Subcutaneous preadipocyte (primary cell): ENCODE measurements at places on chromosomes 2 and 18. TPM values are rescaled to one million over a fixed set of nuclear protein-coding genes. Genes with fewer than 3 reads are reported as not detected.

IL36G gene
- total RNA-seq, result not detected in 2 replicates

C2orf81 gene
- 0.98 and 1.1 TPM in 2 replicates for total RNA-seq

LGALSL gene
- total RNA-seq, result 2.7 and 2.9 TPM in 2 replicates

LINC00305 gene
- total RNA-seq, result not detected in 2 replicates

KCNJ13 gene
- total RNA-seq, result not detected in 2 replicates

MRPS9 gene
- total RNA-seq, result 19.5 and 22.0 TPM in 2 replicates

FOXD4L1 gene
- under 0.01 TPM in 1 of 2 replicates, not detected in the other for total RNA-seq

INHA gene
- 0.20 and 0.37 TPM in 2 replicates for total RNA-seq

GTF2A1L gene
- not detected in 2 replicates for total RNA-seq

PLA2R1 gene
- 5.9 and 7.7 TPM in 2 replicates for total RNA-seq

RPRM gene
- not detected in 2 replicates for total RNA-seq

UPP2 gene
- not detected in 2 replicates for total RNA-seq

TMEM178A gene
- 0.39 TPM in 1 of 2 replicates, not detected in the other for total RNA-seq

ACVR1C gene
- total RNA-seq, result under 0.01 TPM in 1 of 2 replicates, not detected in the other

UGT1A4 gene
- total RNA-seq, result not detected in 2 replicates

ST6GAL2 gene
- total RNA-seq, result under 0.01 TPM in 1 of 2 replicates, not detected in the other

KLHL14 gene
- not detected in 2 replicates for total RNA-seq

LRRC30 gene
- not detected in 2 replicates for total RNA-seq

CNTNAP5 gene
- total RNA-seq, result not detected in 2 replicates

GRB14 gene
- 0.37 and 0.78 TPM in 2 replicates for total RNA-seq

TRIM43 gene
- total RNA-seq, result not detected in 2 replicates

BUB1 gene
- 36.7 and 68.6 TPM in 2 replicates for total RNA-seq

IL1R2 gene
- total RNA-seq, result 0.39 and 1.1 TPM in 2 replicates

CNGA3 gene
- under 0.01 TPM in 2 replicates for total RNA-seq

HOXD13 gene
- total RNA-seq, result 1.6 TPM in 1 of 2 replicates, not detected in the other

CABYR gene
- total RNA-seq, result 3.5 and 4.8 TPM in 2 replicates

NTSR2 gene
- not detected in 2 replicates for total RNA-seq

KCNE4 gene
- total RNA-seq, result 0.73 and 1.6 TPM in 2 replicates

SNED1 gene
- 154 and 391 TPM in 2 replicates for total RNA-seq

GBX2 gene
- total RNA-seq, result under 0.01 TPM in 1 of 2 replicates, not detected in the other

ANKRD29 gene
- total RNA-seq, result 6.6 and 14.7 TPM in 2 replicates

RAB27B gene
- total RNA-seq, result 8.5 and 28.7 TPM in 2 replicates
